ENCODE measurements at places on chromosomes 7 and 10.

DNA sequence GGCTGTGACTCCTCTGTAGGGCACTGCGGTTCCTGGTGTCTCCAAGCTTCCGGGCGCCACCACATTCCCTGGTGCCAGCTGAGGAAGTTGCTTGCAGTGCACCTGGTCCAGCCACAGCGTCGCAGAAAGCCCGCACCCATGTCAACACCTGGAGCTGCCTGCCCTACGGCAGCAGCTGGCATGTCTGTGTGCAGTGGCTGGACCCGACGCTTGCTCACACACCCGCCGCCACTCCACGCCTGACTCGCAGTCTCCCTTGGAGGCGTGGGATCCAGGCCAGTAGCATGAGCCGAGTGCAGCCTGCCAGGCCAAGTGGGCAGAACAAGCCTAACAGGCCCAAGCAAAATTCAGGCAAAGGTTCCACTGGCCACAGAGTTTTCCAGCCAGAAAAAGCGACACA, 118.1 kb upstream of the PHF14 start:
- no peak for ATAC-seq

DNA sequence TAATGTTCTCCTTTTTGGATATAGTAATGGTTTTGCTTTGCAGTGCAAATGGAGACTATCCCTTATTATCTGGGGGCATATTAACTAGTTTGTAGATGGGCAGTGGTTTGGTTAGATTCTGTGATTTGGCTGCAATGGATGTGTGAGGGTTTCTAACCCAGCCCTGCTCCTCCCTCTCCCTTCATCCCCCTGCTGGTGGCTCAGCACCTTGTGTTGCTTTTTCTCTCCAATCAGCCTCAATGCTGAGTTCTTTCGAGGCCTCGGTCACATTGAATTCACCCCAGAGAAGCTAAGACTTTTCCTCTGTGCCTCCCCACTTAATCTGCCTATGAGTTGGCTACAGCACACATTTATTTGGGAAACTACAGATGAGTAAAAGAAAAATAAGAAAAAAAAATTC, 120.0 kb downstream of the MALRD1 start:
- ATAC-seq = no peak

DNA sequence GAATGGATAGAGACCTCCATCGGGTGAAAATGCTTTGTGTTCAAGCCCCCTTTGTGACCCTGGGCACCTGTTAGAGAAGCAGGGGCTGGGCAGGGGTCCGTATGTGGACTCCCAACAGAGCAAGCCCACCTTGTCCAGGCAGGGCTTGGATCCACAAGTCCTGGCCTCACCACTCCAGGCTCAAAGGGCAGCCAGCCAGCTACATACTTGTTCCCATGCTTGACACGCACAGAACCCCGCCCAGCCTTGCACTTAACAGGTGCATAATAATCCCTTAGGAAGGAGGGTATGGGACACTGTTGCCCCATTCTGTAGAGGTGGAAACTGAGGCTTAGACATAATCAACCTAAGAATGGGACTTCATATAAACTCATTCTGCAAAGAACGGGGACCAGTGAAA, 160.6 kb downstream of the PRKAG2 start:
- ATAC-seq = no peak

DNA sequence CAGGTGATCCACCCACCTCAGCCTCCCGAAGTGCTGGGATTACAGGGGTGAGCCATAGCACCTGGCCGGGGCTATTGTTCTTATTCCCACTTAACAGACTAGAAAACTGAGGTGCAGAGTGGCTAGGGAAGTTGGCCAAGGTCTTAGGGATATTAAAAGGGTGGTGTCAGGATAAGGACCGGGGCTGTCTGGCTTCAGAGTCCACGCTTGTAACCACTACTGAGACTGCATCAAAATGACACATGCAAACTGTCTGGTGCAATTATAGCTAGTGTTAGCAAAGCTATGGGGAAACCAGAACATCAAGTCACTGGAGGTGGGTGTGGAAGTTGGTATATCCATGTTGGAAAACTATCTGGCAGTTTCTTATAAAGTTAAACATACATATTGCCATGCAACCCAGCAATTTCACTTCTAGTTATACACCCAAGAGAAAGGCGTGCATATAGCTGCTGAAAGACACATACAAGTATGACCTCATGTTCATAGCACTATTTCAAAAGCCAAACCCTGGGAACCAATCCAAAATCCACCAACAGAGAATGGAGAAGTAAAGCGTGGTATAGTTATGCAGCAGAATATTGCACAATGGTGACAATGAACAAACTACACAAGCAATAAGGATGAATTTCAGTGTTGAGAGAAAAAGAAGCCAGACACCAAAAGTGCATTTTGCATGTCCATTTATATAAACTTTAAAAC, 33.9 kb upstream of the EEPD1 start:
- ATAC-seq = peak; percentile 77

DNA sequence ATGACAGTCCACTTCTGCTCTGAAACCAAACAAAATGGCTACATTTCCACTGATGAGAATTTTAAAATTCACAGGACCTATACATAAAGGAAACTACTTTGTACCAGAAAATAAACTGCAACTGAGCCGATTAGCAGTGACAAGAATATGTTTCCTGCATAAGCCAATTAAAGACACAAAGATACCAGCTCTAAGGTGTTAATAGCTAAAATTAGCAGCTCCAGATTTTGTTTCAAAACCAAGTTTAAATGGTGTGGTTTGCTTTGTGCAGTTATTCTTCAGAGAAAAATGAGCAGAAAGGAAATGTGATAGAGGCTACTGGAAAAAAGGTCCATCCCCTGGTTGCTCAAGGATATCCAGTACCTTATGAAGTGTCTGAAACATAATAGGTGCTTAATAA, 123.2 kb downstream of the ANK3 start:
- no peak for ATAC-seq

GRCh38 chr10:100683545-100684300, 61.7 kb upstream of the PAX2 start:
- no peak for ATAC-seq

DNA sequence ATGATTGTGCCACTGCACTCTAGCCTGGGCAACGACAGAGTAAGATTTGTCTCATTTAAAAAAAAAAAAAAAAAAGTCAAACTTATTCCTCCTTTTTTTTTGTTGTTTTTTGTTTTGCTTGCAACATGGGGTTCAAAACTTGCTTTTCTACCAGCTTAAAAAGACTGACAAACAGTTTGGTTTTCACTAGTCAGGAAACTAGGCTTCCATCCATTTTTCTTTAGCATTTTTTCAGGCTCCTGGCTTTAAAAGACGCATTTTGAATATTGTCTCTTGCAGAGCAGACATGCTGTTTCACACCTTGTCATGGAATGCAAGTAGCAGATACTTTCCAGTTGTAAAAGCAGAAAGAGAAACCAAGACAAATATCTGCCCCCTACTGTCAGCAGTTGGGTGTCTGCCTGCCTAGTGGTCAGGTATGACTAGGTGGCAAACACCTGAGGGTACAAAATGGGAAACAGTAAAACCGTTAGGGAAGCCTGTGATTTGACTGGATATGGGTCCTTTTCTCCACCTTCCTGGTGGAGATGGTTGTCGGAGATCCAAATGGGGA, 139.9 kb downstream of the CCDC71L start:
- ATAC-seq = no peak

- no peak for ATAC-seq
Observed at GRCh38 chr10:44395396-44395795, 10.5 kb upstream of the CXCL12 start.

GRCh38 chr10:103884681-103885139, 29.3 kb upstream of the SH3PXD2A start:
- ATAC-seq = peak; percentile 44

DNA sequence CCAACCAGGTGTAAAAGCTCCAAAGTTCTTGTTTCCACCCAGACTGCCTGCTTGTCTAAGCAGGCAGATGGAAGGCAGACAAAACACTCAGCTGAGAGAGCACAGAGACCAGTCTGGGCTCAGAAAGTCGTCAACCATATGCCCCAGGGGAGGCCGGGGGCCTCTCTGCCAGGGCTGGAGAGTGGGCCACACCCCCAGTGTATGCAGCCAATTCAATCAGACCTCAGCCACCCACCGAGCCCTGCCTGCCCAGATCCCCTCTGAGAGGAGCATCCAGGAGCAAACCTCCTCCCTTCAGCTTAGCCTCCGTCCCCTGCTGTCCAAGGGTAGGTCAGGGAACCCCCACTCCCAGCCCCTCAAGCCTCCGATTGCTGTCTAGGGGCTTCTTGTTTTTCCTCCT, 196.3 kb downstream of the LSM5 start:
- no peak for ATAC-seq

All from gastroesophageal sphincter (tissue), 4 donors.